ENCODE measurements at places on chromosomes 6 and 20.

- no peak for DNase-seq
Measured at GRCh38 chr6:52937908-52938307, 28.4 kb upstream of the GSTA3 start.

- no peak for DNase-seq
Measured at GRCh38 chr20:50113420-50114224, 672 bp upstream of the UBE2V1 start.

DNA sequence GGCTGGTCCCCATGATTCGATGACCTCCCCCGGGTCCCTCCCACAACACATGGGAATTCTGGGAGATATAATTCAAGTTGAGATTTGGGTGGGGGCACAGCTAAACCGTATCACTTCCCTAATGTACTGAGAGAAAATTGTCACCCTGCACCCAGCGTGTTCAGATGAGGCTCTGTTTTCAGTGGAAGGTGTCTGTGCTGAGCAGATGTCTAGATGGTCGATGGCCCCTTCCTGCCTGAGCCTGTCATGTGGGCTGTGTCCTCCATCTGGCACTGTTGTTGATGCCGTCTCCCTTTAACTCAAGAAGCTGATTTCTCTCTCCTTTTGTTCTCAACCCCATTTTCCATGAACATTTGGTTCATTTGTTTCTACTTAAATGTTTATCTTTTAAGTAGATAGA, 37.0 kb downstream of the TMEM181 start:
- DNase-seq = peak; percentile 50

- no peak for DNase-seq
Measured at GRCh38 chr6:141426400-141426980, 706.2 kb upstream of the GJE1 start.

DNA sequence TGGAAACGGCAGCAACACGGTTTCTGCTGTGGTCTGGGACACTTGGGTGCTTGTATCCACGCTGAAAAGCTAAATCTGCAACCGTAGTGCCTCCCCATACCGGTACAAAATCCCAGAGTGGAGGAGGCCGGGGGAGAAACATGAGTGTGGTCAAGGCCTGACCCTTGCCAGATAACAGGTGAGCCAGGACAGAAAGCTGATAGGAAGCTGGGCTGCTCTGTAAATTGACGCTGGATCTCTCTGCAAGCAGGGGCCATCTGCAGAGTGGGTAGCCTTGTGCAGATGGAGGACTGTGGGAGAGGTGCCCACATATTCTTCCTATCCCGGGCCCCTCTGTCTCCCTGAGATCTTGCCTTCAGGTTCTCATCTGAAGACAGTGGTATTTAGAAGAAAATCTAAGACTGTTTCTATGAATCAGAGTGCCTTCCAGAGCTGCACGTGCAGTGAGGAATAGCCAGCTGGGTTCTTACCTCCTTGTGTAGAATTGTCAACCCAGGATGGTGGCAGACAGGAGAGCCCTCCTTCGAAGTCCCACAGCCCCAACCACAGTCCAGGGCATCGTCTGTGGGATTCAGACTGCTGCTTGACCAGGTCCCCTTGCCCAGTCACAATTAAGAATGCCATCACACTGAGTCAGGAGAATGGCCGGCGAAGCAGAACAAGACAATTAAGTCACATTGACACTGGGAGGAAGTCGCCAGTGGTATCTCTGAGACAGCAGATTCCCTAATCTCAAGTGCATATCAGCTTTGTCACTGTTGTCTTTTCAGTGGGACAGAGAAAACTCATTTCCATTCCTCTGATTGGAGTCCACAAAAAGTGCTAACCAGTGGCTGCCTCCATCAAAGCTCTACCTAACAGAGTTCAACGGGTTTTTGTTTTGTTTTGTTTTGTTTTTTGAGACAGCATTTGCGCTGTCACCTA, 100.0 kb upstream of the RIPOR2 start:
- no peak for DNase-seq

GRCh38 chr20:48139262-48140041, 354.2 kb upstream of the SULF2 start:
- no peak for DNase-seq

DNA sequence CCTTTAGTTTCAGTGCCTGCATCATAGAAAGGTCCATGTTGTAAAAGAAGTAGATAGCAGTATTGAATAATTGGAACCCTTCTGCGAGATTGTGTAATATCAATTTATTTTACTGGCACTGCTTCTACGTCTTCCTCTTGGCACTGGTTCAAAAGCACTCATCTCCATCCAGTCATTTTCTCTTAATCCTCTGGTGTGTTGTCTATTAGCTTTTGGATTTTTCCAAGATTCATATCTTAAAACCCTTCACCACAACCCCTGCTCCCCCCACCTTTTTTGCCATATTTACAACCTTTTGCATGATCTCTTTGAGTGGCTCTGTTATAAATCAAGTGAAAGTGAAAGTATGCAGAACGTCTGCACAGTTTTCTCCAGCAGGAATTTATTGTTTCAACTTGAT, 76.6 kb upstream of the HSF2 start:
- no peak for DNase-seq

DNA sequence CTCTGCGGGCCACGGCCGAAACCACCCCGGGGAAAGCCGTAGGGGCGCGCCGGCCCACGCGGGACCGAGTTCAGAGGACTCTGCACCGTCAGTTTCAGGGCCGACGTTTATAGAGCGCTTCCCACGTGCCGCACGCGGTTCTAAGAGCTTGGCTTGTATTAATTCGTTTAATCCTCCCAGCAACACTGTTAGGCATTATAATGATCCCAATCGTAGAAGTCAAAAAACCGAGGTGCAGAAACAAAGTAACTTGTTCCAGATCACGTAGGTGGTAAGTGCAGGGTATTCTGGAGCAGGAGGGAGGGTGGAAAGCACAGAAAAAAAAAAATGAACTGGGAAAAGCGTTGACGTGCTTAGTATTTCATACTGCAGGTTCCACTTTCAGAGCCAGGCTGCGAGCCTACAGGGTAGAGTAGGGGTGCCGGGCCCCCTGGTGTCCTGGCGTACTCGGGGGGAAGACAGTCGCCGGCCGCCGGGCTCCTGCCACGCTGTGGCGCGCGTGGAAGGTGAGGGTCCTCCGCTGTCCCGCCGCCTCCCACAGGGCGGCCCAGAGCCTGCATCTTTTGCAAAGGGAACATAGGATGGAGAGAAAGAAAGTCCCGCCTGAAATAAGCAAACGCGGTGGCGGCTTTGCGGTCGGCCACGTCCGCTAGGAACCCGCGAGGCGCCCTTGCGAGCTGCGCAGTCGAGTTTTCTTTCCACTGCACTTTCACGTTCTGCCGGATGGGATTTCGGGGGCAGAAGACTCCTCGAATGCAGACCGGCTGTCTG, 10.2 kb upstream of the FOXF2 start:
- no peak for DNase-seq

GRCh38 chr20:63876489-63877036, 11.5 kb downstream of the TPD52L2 start:
- no peak for DNase-seq
